ENCODE measurements at places on chromosomes 2 and 18. TPM values are rescaled to one million over a fixed set of nuclear protein-coding genes. Genes with fewer than 3 reads are reported as not detected.

GRCh38 chr2:239158641-239159475 lies 242.0 kb downstream of the HDAC4 start:
- DNase-seq = no peak

GRCh38 chr18:55897091-55897689 lies 309.2 kb upstream of the TCF4 start:
- no peak for DNase-seq

DNA sequence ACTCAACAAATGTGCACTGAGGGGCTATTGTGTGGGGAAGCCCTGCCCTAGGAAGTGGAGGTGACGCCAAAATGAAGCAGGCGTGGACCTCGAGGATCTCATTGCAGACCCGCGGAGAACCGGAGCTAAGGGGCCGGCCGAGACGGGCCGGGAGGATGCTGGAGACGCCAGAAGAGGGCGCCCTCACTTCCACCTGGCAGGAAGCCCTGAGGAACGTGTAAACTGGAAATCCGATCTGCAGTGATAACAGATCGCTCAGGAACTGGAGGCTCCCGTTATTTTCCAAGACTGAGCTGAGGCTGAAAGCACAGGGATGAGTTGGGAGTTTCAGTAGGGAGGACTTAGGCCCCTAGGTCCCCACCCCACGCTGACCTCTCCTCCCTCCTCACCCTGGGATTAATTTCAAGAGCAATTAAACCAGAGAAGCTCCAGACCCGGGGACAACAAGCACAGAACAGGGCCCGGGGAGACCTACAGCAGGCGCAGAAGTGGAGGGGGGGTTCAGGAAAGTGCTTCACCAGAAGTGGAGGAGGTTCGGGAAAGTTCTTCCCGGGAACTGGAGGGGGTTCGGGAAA lies 7.7 kb upstream of the COL6A3 start:
- DNase-seq = no peak

DNA sequence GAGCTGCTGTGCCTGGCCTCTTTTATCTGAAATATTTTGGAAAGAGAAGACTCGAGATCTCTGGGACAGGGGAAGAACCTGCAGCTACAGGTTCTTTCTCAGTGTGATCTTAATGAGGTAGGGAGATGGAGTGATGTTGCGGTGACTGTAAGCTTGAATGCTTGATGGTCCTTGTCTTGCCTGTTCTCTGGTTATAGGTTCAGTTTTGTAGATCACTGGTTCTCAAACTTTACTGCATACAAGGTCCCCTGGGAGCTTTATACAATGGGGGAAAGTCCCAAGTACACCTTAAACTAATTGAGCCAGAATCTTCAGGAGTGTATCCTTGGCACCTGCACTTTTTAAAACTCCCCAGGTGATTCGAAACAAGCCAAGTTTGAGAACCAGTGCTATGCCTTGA lies 136.7 kb upstream of the CXCR4 start:
- DNase-seq = no peak

- DNase-seq = no peak
These were observed 366.3 kb upstream of the TFPI start for GRCh38 chr2:187920511-187920910.

- DNase-seq = no peak
These were observed 17.0 kb upstream of the CD8A start for GRCh38 chr2:86807468-86808275.

The CHRND gene
- total RNA-seq = not detected
